ENCODE measurements at places on chromosomes 3 and 15.

- DNase-seq: no peak
Observed at GRCh38 chr15:77030048-77030927, 35.4 kb downstream of the PSTPIP1 start.

DNA sequence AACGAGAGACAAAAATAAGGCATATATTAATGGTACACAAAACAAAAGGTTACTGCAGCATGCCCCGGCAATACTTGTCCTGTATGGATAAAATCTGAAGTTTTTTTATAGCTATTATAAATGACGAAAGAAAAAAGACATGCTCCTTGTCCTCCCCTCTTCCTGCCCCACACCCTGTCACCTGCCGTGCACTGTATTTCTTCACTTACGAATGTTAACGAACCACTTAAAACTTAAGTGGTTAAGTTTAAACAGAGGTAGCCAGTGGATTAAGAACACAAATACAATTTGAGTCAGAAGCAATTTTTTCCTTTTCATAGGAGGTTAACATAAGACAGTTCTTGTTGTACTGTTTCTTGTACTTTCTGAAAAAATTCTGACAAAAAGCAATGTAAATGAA, 799.1 kb upstream of the NECTIN3 start:
- DNase-seq: no peak

DNA sequence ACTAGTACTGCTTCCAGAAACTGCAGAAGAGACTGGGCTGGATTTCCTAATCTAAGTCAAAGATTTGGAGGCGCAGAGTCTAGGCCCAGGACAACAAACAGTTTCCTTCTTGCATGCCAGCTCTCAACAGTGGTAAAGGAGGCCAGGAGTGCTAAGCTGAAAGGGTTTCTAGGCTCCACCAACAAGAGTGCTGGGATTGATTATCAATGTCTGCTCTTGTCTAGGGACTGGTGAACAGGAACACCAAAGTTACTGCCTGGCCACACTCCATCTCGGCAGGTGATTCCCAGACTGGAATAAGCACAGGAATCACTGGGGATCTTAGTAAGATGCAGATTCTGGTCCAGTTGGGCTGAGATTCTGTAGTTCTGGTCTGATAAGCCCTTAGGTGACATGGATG, 22.8 kb upstream of the FGD5 start:
- DNase-seq: no peak

- DNase-seq: no peak
Observed at GRCh38 chr3:55077726-55078125, 149.9 kb upstream of the LRTM1 start.

GRCh38 chr15:75468913-75469598, 17.6 kb upstream of the SIN3A start:
- DNase-seq: no peak

GRCh38 chr15:24678485-24678884, 2.9 kb downstream of the NPAP1 start:
- no peak for DNase-seq

- no peak for DNase-seq
Observed at GRCh38 chr15:75138016-75138999, 63.4 kb upstream of the C15orf39 start.

DNA sequence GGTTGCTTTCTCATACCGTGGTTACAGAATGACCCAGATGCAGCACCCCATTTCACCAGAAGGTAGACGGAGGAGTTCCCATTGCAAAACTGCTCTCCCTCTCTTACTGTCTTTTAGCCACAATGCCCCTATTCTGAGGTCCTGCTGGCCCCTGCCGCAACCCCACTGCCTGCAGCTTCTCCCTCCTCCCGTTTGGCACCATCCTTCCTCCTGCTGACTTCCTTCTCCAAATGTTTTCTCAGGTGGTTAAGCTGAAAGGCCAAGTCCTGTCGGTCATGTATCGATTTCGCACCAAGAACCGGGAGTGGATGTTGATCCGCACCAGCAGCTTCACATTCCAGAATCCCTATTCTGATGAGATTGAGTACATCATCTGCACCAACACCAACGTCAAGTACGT, 132.3 kb upstream of the ABHD17C start:
- DNase-seq: no peak

GRCh38 chr3:111701292-111701906, 106.3 kb upstream of the ZBED2 start:
- DNase-seq: no peak

- no peak for DNase-seq
Observed at GRCh38 chr3:126706631-126707030, 2.6 kb downstream of the CHCHD6 start.

DNA sequence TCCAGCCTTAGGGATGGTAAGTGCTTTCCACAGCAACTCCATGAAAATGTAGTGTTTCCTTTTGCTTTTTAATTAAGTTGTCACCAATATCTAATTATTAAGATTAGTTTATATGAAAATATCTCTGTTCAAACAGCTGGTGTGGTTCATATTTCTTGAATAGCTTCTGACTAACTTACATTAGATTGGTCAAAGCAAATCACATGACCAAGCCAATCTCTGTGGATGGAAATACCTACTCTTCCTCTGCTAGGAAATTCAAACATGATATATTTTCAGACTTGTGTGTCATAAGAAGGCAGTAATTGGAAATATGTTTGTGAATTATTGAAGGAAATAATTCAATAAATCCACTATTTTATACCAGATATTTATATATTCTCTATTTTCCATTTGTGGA, 54.6 kb upstream of the CADM2 start:
- no peak for DNase-seq

GRCh38 chr3:100777271-100777670, 68.0 kb downstream of the TFG start:
- DNase-seq: no peak

DNA sequence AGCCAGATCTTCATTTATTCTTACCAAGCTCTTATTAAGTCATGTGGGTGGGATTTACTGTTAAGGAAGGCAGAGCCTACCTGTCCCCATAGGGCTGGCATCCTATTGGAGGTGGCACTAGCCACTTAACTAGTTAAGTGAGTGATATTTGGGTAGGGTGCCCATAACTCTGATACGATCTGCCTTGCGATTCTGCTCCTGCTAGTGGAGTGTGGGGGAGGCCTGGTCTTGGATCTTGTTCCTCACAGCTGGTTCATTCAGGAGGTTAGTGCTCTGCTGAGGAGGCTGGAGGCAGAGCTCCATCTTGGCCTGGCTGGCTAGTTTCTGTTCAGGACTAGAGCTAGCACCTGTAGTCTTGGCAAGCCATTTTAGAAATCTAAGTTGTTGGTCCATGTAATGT, 9.3 kb downstream of the BAHD1 start:
- no peak for DNase-seq

DNA sequence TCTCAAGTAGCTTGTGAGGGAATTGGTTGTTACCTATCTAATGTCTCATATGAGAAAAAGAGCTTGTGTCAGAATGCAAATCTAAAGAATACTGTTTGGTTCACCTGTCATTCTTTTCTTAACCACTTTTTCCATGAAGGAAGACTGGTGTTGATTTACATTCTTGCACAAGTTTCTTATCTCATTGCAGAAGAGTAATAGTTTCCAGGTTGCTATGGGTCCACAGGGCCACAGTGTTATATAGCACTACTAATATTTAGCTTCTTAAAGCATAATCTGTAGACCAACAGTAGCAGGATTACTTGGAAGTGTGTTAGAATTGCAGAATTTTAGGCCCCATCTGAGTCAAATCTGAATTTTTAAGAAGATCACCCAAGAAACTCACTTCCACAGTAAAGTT, 697.5 kb downstream of the GBE1 start:
- no peak for DNase-seq

DNA sequence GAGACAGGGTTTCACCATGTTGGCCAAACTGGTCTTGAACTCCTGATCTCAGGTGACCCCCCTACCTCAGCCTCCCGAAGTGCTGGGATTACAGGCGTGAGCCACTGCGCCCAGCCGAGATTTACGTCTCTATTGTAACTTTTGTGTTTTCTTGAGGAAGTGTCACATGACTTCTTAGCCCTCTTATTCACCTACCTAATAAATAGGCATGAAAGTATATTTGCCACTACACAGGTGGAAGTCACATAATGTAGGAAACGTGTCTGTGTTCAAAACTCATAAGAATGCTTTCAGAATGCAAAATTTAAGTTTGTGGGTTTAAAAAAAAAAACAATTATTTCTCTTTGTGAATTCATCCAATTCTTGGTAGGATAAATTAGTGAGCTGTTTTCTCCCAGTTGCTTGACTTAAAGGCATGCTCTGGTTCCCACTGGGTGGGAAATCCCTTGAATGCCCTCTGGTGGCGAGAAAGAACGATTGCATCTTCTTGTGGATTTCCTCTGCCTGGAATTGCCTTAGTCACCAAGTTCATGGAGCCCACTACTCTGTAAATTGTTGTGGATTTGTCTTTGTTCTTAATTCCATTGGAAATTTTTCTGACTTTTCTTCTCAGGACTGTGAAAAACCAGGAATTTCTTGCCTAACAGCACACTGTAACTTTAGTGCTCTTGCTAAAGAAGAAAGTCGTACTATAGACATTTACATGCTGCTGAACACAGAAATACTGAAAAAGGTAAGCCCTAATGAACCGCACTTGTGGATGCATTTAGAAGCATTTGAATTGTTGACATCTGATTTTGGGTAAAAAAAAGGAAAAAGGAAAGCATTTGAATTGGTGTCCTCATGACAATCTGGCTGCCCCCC, 82.2 kb upstream of the CTDSPL start:
- DNase-seq: no peak

GRCh38 chr15:31302778-31303725, 23.6 kb upstream of the KLF13 start:
- DNase-seq: no peak

DNA sequence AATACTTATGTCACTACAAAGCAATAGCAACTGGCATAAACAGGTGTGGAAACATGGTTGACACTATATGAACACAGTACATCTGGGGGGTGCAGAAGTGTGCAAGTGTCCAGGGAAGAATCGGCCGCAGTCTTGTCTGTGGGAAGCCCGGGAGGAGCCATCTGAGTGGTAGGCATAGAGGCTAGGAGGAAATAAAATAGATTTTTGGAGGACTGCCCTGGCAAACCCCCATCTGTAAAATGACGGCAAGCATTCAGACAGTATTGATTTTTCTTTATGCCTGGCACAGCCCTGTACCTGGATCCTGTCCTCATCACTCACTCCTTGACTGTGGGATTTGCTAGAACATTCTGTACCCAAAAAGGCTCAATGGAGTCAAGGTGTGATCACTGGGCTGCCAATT, 31.3 kb downstream of the THSD4 start:
- DNase-seq: no peak

DNA sequence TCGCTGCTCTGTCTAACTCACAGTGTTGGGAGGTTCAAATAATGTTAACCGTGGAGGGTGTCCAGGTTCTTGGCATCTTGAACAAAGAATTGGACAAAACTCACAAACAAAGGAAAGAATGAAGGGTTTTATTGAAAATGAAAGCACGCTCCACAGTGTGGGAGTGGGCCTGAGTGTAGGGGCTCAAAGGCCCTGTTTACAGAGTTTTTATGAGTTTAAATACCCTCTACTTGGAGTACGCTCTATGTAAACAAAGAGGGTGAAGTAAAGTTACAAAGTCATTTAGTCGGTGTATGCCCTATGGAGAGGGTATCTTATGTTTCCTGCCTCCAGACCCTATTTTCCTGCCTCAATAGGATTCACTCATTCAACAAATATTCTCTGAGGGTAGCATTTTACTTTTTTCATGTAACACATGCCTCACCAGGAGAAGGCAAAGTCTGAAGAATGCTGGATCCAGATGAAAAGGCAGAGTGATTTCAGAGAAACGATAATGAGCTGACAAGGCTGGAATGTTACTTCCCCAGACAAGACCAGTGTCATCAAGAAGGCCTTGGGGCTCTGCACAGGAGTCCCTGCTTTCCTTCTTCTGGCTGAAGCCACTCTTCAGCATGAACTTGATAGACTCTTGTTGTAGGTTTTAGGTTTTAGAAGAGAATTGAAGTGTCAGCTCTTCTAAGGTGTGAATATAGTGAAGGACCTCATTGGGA, 163.6 kb downstream of the FAM43A start:
- no peak for DNase-seq

DNA sequence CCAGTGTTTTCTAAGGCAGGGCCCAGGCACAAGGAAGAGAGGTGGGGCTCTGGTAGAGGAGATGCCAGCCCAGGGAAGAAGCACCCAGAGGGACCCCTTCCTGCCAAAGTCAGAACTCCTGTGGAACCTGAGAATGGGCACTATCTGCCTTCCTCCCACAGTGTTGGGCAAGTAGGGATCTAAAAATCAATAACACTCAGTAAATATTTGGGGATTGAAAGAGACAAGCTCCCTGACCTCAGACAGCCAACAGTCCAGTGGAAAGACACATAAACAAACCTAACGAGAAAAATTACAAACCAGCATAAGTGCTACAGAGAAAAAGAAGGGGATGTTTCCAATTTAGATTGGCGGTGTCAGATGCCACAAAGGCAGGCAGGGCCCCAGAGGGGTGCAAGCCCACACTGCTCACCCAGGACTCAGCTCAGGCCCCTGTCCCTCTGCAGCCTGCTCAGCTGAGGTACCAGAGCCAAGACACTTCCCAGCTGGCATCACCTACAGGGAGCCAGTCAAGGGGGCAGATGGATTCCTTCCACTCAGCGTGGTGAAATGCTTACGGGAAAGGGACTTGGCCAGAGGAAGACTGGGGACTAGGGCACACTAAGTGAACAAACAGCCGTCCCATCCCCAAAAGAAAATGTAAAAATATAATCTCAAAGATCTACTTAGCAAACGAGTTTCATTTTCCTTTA, 15.9 kb downstream of the ADCY5 start:
- DNase-seq: no peak

DNA sequence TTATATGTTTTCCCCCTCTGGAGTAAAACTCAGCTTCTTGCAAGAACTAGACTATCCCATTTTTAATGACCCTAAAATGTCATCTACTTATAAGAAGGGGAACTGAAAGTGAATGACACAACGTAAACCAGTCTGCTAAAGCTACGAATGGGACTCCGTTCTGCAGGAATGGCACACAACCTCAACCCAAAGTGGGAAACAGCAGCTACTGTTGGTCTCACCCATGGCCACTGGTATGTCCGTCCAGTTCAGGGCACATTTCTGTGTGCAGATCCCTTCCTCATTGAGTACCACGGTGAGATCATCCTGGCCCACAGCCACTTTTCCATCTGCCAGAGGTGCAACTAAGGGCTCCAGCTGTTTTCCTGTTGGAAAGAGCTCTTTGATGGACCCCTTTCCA, 23.8 kb downstream of the VPS39 start:
- DNase-seq: no peak

DNA sequence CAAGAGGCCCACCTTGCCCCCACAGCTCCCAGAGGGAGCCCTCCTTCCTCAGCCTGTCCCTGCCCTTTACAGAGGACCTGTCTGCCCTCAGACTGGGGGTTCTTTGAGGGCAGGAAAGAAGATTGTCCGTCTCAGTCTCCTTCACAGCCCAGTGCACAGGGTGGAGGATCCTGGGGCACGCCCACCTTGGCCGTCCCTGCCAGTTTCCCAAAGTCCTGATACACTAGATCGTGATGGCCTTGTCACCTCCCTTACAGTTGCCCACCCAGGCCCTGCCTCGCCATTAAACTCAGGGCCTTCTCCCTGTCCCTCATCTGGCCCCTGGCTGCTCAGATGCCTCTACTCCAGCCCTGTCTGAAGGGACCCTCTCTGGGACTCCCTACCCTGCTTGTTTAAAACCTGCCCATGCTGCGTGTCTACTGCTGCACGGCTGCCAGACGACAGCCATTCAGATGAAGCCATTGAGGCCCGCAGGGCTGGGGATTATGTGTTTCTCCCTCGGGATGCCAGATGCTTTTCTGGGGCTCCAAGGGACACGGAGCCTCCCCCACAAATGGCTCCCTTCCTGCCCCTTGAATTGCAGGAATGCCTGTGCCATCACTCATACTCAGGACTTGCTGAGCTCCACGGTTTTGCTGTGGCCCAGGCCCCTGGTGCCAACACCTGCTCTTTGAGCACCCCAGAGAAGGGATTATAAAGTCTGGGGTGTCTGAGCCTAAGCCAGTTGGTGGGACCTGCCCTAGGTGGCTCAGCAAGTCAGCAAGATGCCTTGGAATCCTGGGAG, 27.8 kb downstream of the ACSBG1 start:
- no peak for DNase-seq

All from effector CD4-positive, alpha-beta T cell (primary cell).